Activated T-helper 1 cell treated with anti-CD3 and anti-CD28 coated beads, Interleukin-12 subunit alpha, Interleukin-12 subunit beta, Interleukin-2, Interleukin-4 antibody, amounts not matched to agents 30 ng/mL and 10 ng/mL and 1 ng/mL, durations not matched to agents 14 hours and 24 hours and 36 hours (primary cell): ENCODE measurements at places on chromosomes 4 and X.

GRCh38 chrX:69152417-69152841 is 12.8 kb downstream of the PJA1 start:
- DNase-seq, result no peak
- no peak overlapping the region for H3K27ac ChIP-seq
- H3K27me3 ChIP-seq, result peaks cover 2% of the 10 kb centered on the region

DNA sequence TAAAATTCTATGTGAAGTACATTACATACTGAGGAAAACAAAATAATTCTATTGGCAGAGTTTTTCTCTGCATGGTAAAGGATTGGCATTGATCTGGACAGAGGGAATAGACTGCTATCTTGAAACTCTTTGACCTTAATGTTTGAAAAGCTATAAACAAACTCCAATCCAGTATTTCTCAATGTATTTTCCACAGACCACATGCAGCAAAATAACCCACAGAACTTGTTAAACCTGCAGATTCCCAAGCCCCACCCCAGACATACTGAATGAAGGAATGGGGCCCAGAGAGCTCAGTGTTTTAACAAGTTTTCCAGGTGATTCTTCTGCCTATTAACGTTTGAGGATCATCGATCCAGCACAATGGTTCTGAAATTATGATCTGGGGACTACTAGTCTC is 15.7 kb downstream of the RNF128 start:
- H3K27me3 ChIP-seq, result peaks cover 2% of the 10 kb centered on the region
- H3K27ac ChIP-seq, result no peak overlapping the region
- no peak for DNase-seq

- no peak for DNase-seq
- no peak overlapping the region for H3K27ac ChIP-seq
- no peaks in the 10 kb centered on the region for H3K36me3 ChIP-seq
- H3K27me3 ChIP-seq, result peaks cover 15% of the 10 kb centered on the region
- H3K4me1 ChIP-seq, result no peaks in the 10 kb centered on the region
Measured at GRCh38 chr4:87865288-87865687, 32.5 kb downstream of the MEPE start.

GRCh38 chr4:97013711-97014110 is 1129.6 kb downstream of the STPG2 start:
- no peaks in the 10 kb centered on the region for H3K36me3 ChIP-seq
- H3K27ac ChIP-seq, result no peak overlapping the region
- no peaks in the 10 kb centered on the region for H3K27me3 ChIP-seq
